Cerebellum (tissue), 4 donors: ENCODE measurements at places on chromosomes 3 and 15.

- DNase-seq = no peak
Observed at GRCh38 chr3:140906785-140907184, 34.9 kb upstream of the SLC25A36 start.

DNA sequence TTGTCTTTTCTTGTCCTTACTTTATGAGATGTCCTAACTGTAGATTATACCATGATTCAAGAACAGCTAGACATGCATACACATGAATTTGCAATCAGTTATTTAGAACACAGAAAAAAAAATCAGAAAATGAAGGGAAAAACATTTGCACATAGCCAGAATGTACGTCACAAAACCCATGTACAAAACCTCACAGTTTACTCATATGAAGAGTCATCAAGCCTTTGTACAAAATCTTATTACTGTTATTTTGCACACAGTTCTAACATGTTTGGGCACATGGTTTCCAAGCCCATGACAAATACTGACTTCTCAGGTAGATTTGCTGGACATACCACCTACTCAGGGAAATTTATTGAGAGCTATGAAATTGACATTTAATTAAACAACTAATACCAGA lies 48.2 kb downstream of the MAP3K13 start:
- no peak for DNase-seq

DNA sequence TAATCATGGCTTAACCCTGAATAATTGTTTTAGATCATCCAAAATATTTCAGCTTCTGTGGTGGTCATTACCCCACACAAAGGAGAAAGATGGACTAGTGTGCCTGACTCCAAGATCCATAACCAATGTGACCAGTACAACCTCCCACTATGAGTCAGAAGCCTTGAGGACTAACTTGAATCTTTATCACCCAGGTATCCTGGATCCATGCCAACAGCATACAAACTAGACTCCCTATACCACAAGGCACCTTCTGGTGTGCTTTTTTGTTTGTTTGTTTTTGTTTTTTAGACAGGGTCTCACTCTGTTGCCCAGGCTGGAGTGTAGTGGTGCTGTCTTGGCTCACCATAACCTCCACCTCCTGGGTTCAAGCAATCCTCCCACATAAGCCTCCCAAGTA lies 317.7 kb downstream of the VPS13C start:
- no peak for DNase-seq

DNA sequence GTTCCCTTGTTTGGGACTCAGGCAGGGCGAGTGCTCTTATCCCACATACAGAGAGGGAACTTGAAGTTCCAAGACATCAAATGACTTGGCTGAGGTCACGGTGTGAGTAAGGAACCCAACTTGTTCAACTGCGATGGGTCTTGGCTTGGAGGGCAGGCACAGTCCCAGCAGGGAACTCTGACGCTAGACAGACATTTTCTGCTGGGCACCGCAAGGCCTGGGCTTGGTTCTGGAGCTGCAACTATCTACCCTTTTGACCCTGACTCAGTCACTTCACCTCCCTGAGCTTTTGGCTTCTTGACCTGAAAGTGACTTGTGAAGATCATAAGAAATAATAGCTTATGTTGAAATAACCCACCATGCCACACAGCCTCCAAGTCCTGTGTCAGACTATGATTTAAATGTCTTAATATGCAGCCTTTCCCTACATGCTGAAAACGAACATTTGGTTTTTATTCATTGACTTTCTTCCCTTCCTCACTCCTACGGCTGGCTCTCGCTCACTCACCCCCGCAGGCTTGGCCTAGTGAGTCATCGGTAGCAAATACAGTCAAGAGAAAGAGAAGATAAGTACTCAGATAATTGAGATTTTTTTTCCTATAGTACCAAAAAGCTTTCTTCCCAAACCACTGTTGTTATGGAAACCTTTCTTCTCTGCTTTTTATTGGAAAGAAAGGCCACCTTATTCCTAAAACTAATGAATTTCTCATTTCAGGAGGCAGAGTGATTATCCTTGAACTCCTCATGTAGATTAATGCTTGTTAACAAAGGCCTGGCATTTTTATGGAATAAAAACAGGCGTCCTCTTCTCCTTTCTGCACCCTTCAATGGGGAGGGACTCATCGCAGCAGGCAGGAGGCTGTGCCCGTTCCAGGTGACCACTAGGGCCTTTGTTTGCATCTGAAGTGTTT lies 178.4 kb downstream of the ATP10A start:
- DNase-seq = no peak

- DNase-seq = no peak
Observed at GRCh38 chr15:52710050-52710707, 31.0 kb upstream of the ATOSA start.

- DNase-seq = no peak
Observed at GRCh38 chr3:32502946-32503286, 264 bp upstream of the CMTM6 start.

DNA sequence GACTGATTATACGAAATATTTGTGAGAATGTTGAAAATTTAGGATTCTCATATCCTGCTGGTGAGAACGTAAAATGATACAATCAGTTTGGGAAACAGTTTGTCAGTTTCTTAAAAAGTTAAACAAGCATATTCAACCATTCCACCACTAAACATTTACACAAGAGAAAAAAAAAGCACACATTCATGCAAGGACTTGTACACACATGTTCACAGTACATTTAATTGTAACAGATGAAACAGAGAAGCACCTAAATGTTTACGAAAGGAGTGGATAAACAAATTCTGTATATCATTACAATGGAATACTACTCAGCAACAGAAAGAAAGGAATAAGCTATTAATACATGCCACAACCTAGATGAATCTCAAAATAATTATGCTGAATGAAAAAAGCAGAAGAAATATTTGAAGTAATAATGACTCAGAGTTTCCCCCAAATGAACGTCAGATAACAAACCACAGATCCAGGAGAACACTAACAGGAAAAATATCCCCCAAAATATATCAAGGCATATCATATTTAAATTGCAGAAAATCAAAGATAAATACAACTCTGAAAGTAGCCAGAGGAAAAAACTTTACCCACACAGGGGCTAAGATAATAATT lies 14.3 kb downstream of the ANKRD28 start:
- DNase-seq = no peak
